ENCODE measurements at places on chromosomes 4 and X.
A peak's percentile ranks its signal among the peaks of the same experiment; 100 is the strongest.

GRCh38 chr4:7343081-7343655 is 91.6 kb downstream of the PSAPL1 start:
- no peak for DNase-seq

- no peak for DNase-seq
Observed at GRCh38 chr4:155761916-155762315, 3.1 kb downstream of the GUCY1B1 start.

DNA sequence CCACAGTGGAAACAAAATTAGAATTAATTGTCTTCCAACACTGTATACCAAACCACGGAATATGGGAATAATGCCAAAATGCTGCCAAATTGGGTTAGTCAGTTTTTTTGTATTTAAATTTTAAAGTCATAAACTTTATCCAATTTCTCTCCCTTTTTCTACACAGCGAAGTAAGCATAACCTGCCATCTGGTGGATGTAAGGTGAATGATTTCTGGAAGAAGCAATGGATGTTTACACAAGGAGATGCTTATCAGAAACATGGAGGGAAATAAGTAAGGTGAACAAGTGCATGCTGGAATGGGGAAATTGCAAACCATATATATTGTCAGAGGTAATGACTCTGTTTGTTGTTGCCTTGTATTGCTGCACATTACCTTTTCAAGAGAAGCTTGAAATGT is 691.9 kb downstream of the TECRL start:
- no peak for DNase-seq

- DNase-seq = peak; percentile 25
Observed at GRCh38 chrX:7163146-7163677, 15.3 kb upstream of the PUDP start.

DNA sequence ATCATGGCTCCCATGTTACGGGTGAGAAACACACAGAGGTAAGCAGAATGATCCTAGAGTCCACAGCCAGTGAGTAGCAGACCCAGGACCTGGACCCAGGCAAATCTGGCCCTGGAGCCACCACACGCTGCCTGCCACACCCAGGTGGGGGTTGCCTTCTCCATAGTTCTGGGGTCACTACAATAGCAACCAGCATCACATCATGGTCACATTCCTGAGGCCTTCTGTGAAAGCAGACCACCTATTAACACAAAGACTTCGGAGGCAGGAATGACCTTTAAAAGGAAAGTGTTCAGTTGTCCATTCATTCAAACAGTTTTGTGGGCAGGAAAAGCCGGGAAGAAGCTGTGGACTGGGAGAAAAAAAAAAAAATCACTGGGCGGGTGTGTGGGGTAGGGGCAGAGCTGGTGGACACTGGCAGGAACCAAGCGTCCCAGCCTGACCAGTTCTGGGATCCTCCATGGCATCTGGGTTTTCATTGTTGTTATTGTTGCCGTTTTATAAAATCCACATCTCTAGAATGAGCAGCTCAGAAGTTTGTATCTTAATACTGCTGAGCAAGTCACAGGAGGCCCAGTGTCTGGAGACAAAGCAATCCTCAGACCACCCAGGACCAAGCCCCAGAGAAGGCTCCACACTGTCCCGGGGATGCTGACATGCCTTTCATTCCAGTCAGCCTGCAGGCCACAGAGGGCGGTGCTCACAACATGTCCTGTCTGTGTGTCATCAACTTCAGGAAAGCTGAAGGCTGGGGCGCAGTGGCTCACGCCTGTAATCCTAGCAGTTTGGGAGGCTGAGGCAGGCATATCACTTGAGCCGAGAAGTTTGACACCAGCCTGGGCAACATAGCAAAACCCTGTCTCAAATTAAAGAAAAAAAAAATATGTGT is 67.0 kb downstream of the SEL1L3 start:
- peak; percentile 85 for DNase-seq

DNA sequence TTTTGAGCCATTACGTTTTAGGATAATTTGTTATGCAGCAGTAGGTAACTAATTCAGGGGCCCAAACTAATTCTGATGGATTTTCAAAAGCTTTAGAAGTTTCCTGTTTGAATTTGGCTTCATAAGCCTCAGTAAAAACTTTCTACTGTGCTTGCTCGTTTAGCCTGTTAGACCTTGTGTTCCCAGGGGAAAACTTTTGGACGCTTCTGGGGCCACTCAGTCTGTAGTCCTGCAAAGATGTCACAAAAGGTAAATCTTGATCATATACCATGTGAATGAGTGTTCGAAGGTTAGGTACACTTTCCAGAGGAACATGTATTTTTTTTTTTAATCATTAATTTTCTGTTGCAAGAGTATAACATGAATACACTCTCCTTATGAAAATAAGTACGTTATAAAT is 70.7 kb downstream of the SUPT20HL2 start:
- no peak for DNase-seq

- DNase-seq = peak; percentile 82
Observed at GRCh38 chr4:7781366-7781765, 158.3 kb downstream of the AFAP1 start.

DNA sequence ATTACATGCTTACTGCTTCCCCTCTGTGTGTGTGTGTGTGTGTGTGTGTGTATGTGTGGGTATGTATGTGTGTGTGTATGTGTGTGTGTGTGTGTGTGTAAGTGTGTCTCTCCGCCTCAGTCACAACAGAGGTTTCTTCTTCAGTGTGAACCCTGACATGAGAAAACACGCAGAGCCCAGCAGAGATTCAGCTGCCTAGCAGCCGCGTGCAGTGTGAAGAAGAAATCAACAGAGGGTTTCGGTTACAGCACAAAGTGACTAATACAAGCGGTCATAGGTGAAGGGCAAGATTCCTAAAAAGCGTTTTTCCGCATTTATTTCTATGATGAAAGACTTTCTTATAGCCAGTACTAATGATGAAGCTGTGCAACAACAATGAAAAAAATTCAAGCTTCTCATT is 55.3 kb upstream of the ZFP42 start:
- DNase-seq = no peak

DNA sequence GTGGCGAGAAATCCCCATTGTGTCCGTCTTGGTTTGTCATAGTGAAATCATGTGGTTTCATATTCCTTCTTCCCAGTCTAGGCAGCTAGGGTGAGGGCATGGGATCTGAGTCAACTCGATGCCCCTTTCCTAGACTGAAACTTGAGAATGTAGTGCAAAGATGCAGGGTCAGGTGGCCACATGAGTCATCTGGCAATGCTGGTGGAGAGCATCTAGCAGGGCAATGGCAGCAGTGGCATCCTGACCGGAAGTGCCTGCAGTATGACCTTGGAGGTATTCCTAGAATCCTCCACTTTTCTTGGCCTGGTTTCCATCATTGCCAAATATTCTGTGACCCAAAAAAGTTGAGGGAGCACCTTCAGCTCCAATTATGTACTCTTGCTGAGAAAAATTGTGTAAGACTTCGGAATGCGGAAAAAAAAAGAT is 39.1 kb upstream of the TMEM184C start:
- DNase-seq = peak; percentile 83

DNA sequence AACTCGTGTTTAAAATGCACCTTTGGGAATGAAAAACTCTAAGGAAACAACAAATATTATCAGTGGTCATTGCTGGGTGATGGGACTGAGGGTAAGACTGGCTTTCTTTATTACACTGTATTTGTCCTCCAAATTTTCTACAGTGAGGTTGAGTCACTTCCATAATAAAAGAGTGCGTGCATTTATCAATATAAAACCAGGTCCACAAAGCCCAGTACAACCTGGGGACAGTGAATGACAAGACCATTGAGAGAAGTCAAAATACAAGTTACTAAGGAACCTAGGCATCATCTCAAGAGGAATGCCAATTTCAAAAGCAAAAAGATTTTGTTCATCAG is 76.4 kb downstream of the MAGED4 start:
- DNase-seq = no peak

DNA sequence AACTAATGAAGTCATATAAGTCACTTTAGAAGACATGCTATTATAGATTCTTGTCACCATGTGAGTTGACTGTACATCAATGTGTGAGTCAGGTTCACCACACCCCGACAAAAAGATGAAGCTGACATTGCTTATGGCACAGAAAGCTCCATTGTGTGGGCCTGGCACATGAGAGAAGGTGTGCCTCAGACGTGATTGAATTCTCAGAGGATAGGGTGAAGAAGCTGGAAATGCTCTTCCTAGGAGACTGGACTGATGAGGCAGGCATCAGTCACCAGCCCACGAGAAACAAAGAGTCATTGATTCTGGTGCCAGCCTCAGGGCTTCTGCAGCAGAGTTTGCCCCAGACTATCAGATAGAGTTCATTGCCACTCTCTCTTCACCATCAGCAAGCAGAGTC is 35.9 kb upstream of the LRAT start:
- no peak for DNase-seq

DNA sequence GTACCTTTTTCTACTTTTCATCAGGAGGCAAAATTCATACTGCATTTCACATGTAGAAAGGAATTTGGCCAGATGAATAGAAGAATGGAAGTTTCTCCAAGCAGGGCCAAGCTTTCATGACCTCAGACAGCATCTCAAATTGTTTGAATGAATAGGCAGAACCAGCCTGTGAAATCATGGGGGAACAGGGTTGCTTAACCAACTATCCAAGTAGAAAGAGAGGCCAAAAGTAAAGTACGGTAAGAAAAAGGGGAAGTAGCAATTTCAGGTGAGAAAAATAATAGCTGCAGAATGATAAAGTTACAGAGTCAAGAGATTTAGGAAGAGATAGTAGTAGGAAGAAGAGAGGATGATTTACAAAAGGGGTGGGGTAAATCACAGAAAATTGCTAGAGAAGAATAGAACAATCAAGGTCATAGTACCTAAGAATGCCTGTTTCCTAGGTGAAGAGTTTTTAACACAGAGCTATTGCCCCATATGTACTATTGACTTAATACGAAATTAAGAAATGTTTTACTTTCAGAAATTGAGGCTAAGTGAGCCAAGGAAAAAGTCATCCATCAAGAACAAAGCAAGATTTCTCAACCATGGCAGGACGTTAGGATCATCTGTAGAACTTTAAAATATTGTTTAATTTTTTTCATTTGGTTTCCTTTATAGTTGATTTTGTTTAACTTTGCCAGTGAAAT is 177.1 kb upstream of the TET2 start:
- DNase-seq = no peak

DNA sequence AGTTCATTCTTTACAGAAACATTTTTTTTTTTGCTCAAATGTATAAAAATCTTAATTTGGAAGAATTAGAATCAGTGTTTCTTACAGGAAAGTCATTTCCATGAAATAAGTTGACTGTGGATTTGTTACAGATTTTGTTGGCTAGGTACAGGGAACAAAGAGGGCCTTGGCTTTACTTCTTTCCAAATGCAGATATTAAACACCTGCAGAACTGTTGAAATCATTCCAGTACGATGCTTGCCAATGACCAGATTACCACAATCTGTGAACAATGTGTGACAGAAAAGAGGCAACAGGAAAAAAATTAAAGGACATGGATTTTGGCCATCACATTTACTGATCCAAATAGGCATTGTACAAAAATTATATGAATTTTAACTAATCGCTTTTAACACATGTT is 70.8 kb downstream of the ANXA10 start:
- DNase-seq = no peak

DNA sequence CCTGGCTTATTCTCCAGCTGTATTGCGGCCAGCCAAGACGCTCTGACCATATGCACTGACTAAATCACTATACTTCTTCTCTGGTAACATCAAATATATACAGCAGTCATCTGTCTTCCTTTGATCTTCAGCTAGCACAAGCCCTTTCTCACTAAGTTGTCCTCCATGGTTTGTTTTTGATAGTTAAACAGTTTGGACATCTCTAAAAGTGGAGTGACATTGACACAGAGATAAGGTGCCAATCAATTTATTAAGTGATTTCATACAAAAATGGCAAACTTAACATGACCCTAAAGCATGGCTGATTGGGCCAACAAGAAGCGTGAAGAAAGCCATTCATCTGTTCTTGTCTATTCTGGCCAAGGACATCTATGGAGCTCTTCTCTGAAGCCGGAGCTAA is 334.9 kb downstream of the NKX6-1 start:
- DNase-seq = no peak

GRCh38 chr4:23805450-23805851 is 84.4 kb downstream of the PPARGC1A start:
- peak; percentile 36 for DNase-seq

DNA sequence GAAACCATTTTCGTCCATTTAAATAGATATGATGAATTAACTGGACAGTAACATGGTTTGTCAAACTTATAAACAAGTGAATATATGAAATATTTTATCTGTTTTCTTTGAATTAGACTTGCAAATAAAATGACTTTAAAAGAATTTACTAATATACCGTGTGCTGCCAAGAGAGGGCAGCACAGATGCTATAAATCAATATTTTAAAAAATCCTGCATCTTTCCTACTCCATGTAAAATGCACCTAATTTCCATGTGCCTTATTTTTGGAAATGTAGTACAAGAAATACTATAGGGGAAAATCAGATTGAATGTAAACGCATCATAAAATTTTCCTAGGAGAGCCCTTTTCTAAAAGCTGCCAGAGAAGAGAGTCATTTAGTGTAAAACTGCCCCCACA is 62.2 kb downstream of the PRKX start:
- peak; percentile 39 for DNase-seq

DNA sequence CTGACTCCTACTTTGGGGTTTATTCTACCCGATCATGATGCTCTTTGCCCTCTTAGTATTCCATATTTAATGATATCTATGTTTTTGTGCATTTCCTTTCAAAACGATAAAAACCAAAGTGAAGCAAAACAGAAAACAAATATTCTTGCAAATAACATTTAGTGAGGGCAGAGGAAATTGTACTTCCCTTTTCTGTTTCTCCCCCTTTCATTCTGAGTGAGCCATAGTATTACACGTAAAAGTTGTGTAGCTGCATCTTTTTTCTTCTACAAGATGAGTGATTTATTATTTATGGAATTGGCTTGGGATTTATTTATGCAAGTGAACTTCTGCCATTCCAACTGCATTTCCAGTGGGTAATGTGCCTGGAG is 109.9 kb downstream of the AFF2 start:
- no peak for DNase-seq

- no peak for DNase-seq
Observed at GRCh38 chr4:20565075-20565721, 135.1 kb upstream of the PACRGL start.

DNA sequence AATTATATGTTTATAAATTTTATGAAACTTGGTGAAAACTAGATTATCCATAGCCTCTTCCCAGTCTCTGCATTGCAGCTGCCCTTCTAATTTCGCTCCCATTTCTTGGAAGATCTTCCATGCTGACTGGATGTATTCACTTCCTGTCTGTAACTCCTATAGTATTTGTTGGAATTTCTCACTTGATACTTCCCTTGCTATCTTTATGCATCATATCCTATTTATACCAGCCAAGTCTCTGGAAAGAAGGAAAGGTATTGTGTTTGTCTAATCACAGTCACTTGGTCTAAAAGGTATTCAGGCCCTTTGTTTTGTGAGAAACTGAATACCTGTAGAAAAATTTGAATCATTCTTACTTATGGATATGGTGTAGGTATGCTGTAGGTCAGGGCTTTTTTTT is 870.9 kb upstream of the FRG1 start:
- DNase-seq = no peak

GRCh38 chr4:101198682-101199339 is 148.5 kb downstream of the PPP3CA start:
- DNase-seq = no peak

- peak; percentile 13 for DNase-seq
Observed at GRCh38 chrX:31038575-31039326, 33.1 kb downstream of the FTHL17 start.

GRCh38 chr4:139887962-139888735 is 222.5 kb downstream of the MGST2 start:
- DNase-seq = no peak
